Right atrium auricular region (tissue), 2 donors: ENCODE measurements at places on chromosomes 13 and 19. TPM values are rescaled to one million over a fixed set of nuclear protein-coding genes. Genes with fewer than 3 reads are reported as not detected.

- H3K27me3 ChIP-seq = no peaks in the 10 kb centered on the region
- DNase-seq = no peak
- H3K36me3 ChIP-seq = no peaks in the 10 kb centered on the region
Observed at GRCh38 chr13:46893221-46893740, 3.6 kb downstream of the HTR2A start.

DNA sequence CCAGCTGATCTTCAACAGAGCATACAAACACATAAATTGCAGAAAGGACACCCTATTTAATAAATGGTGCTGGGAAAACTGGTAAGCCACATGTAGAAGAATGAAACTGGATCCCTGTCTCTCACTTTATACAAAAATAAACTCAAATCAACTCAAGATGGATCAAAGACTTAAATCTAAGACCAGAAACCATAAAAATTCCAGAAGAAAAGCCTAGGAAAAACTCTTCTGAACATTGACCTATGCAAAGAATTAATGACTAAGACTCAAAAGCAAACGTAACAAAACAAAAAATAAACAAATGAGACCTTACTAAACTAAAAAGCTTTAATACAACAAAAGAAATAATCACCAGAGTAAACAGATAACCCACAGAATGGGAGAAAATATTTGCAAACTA, 74.5 kb upstream of the ABCC4 start:
- no peak for DNase-seq
- H3K4me3 ChIP-seq = no peak overlapping the region
- no peaks in the 10 kb centered on the region for H3K27me3 ChIP-seq
- H3K4me1 ChIP-seq = peaks cover 6% of the 10 kb centered on the region

DNA sequence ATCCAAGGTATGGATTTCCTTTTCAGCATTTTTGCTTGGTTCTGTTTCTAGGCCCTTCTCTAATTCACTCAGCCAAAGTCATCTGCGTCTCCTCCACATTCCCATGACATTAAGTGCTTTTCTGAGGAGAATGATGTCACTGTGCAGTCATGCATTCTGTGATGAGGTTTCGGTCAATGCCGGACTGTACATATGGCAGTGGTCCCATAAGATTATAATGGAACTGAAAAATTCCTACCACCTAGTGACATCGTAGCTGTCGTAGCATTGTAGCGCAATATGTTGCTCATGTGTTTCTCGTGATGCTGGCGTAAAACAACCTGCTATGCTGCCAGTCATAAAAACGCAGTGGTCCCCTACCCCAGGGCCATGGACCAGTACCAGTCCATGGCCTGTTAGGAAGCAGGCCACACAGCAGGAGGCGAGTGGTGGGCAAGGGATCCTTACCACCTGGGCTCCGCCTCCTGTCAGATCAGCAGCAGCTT, 63.4 kb upstream of the TNFRSF19 start:
- no peaks in the 10 kb centered on the region for H3K27me3 ChIP-seq
- H3K4me1 ChIP-seq = no peaks in the 10 kb centered on the region
- DNase-seq = no peak
- H3K36me3 ChIP-seq = no peaks in the 10 kb centered on the region

GRCh38 chr13:55728247-55728646, 1412.5 kb upstream of the PRR20A start:
- no peaks in the 10 kb centered on the region for H3K4me1 ChIP-seq
- no peaks in the 10 kb centered on the region for H3K27me3 ChIP-seq
- no peak overlapping the region for H3K4me3 ChIP-seq

GRCh38 chr13:113077953-113078901, 27.4 kb upstream of the F7 start:
- no peak overlapping the region for H3K27ac ChIP-seq
- H3K27me3 ChIP-seq = no peaks in the 10 kb centered on the region
- H3K4me3 ChIP-seq = no peak overlapping the region
- peaks cover 2% of the 10 kb centered on the region for H3K4me1 ChIP-seq

GRCh38 chr19:18514800-18515682, 6.8 kb downstream of the ELL start:
- no peaks in the 10 kb centered on the region for H3K4me1 ChIP-seq
- peak; percentile 88 for DNase-seq
- H3K27me3 ChIP-seq = no peaks in the 10 kb centered on the region

- no peaks in the 10 kb centered on the region for H3K4me1 ChIP-seq
- H3K27ac ChIP-seq = no peak overlapping the region
- H3K36me3 ChIP-seq = no peaks in the 10 kb centered on the region
- H3K27me3 ChIP-seq = no peaks in the 10 kb centered on the region
Observed at GRCh38 chr13:49951754-49952535, 15.8 kb upstream of the SPRYD7 start.

DNA sequence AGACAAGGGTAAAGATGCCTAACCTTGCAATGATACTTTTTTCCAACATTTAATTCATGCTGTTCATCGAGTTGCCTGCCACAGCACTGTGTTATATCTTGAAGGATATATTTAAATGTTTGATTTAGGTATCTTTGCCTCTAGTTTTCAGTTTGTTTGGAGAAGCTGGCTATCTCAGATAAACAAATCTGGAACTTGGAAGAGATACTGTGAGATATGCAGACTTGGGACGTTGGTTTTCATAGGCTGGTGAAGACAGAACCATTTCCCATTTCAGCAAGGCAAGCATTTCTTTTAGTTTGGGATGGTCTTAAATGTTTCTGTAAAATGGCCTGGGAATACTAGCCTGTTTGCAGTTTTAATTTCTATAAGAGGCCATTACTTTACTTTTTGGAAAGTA, 3.3 kb downstream of the RNASEH2B start:
- no peaks in the 10 kb centered on the region for H3K27me3 ChIP-seq
- H3K27ac ChIP-seq = no peak overlapping the region
- H3K4me1 ChIP-seq = peaks cover 46% of the 10 kb centered on the region

GRCh38 chr19:42092350-42092749, 16.4 kb downstream of the ZNF574 start:
- no peak overlapping the region for H3K4me3 ChIP-seq
- no peaks in the 10 kb centered on the region for H3K27me3 ChIP-seq
- peaks cover 20% of the 10 kb centered on the region for H3K4me1 ChIP-seq
- no peak overlapping the region for H3K27ac ChIP-seq

GRCh38 chr19:18289471-18290301, 8.3 kb upstream of the JUND start:
- H3K36me3 ChIP-seq = no peaks in the 10 kb centered on the region
- no peaks in the 10 kb centered on the region for H3K27me3 ChIP-seq
- no peak for DNase-seq
- no peaks in the 10 kb centered on the region for H3K4me1 ChIP-seq

DNA sequence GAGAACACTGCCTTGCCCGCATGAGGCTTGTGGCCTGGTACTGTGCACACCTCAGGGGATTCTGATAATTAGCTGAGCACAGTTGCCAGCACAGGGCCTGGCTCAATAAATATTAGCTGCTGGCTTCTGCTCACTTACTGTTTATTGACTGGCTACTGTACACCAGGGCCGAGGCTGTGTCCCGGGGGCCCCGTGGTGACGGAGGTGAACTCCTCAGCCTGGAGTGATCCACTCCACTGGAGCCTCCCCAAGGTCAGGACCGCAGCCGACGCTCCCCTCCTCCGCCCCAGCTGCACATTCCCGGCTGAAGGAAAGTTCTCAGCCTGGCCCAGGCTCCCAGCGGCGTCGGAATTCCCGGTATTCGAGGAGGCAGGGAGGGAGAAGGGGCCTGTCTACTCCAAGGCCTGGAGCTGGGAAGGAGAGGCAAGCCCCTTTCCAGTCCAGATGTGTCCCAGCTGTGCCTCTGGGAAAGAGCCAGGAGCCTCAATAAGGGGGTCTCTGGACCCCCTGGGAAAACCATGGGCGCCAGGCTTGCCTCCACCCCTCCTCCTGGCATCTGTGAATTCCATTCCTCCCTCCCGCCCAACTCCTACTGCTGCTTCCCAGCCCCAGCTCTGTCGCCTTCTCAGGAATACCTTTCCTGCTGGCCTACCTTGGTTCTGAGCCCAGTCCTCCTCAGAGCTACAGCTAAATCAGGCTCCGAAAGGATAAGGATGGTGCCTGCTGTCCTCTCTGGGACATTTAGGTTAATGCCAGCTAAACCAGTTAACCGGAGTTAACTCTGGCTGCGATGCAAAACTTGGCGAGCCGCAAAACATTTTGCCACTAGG, 7.3 kb downstream of the RPS16 start:
- no peaks in the 10 kb centered on the region for H3K27me3 ChIP-seq
- peaks cover 20% of the 10 kb centered on the region for H3K36me3 ChIP-seq
- peaks cover 32% of the 10 kb centered on the region for H3K4me1 ChIP-seq

GRCh38 chr19:44808463-44809371, at the start of gene BCAM:
Gene BCAM (plus strand): TSS chr19:44809103. CDS start chr19:44809125, 22 bp downstream.
- no peak for DNase-seq
- peak within 1 kb of the TSS; percentile 66 for H3K4me3 ChIP-seq
- peaks cover 9% of the 10 kb centered on the region for H3K36me3 ChIP-seq

GRCh38 chr19:10018786-10019185, 5.5 kb downstream of the RDH8 start:
- no peak overlapping the region for H3K4me3 ChIP-seq
- no peaks in the 10 kb centered on the region for H3K4me1 ChIP-seq
- no peak overlapping the region for H3K27ac ChIP-seq
- no peak for DNase-seq

DNA sequence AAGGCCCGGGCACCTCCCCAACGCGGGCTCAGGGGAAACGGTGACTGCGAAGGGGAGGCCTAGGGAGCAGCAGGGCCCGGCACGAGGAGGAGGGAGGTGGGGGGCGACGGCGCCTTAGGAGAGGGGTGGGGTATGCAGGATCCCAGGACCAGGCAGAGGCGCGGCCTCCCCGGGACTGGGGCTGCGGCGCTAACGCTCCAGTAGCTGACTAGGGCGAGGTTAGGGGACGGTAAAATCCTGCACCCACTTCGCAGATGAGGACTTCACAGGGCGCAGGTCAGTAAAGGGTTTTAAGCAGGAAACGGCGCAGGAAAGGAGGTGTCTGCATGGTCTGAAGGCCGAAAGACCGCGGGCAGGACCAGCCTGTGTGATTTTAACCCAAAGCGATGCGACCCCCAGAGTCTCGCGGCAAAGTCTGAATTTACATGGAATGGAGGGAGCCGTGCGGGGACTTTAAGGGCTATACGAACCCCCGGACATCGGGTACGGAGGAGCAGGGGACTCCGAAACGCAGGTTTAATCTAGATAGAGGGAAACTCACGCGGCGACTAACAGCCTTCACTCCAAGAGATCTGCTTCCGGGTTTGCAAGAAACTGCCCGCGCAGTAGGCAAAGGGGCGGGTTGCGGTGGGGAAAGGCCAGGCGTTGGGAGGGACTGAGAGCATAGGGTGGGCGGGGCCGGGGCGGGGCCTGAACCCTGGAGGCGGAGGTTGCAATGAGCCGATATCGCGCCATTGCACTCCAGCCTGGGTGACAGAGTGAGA, at the start of gene ZNF665:
ZNF665 (minus strand) TSS at position 588 of the 764 bp plus-strand sequence. CDS start 10,460 bp downstream, outside the sequence.
- H3K27me3 ChIP-seq = no peaks in the 10 kb centered on the region
- peaks cover 22% of the 10 kb centered on the region for H3K4me1 ChIP-seq
- peak within 1 kb of the TSS; percentile 68 for H3K27ac ChIP-seq
- peak; percentile 94 for DNase-seq
- peak within 1 kb of the TSS; percentile 68 for H3K4me3 ChIP-seq

- H3K27ac ChIP-seq = no peak overlapping the region
- no peaks in the 10 kb centered on the region for H3K27me3 ChIP-seq
- DNase-seq = no peak
- H3K36me3 ChIP-seq = no peaks in the 10 kb centered on the region
Observed at GRCh38 chr13:109139346-109139745, 509.9 kb downstream of the MYO16 start.

GRCh38 chr19:31962561-31962996, 382.8 kb upstream of the ZNF507 start:
- no peak overlapping the region for H3K4me3 ChIP-seq
- H3K4me1 ChIP-seq = no peaks in the 10 kb centered on the region
- no peak for DNase-seq
- no peak overlapping the region for H3K27ac ChIP-seq

The INTS6 gene
- 27.6 TPM for total RNA-seq

The UBXN6 gene
- total RNA-seq = 52.8 TPM

The ZNF43 gene
- 7.2 TPM for total RNA-seq

The CEACAM8 gene
- total RNA-seq = not detected

The MTUS2 gene
- 34.6 TPM for total RNA-seq

The PIK3R2 gene
- 19.0 TPM for total RNA-seq
